ENCODE measurements at places on chromosomes 16 and 17.

GRCh38 chr17:75979705-75980187, 706 bp downstream of the TEN1 start:
- no peak for DNase-seq

DNA sequence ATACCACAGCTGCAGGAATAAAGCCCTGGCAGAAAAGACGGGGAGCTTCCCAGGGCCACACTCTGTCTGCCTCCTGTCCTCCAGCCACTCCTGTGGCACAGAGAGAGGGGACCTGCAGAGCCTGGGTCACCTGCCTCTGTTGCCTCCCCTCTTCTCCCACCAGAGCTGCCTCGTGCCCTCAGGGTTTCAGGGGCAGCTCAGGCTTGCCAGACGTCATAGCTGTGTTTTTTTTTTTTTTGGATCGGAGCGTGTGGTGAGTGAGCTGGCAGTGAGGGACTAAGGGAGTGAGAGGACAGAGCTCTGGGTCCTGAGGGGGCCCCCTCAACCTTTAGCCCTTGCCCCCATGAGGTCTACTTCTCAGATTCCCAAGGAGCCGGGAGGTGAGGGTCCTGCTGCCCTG, 2.1 kb downstream of the PIK3R6 start:
- DNase-seq, result no peak

DNA sequence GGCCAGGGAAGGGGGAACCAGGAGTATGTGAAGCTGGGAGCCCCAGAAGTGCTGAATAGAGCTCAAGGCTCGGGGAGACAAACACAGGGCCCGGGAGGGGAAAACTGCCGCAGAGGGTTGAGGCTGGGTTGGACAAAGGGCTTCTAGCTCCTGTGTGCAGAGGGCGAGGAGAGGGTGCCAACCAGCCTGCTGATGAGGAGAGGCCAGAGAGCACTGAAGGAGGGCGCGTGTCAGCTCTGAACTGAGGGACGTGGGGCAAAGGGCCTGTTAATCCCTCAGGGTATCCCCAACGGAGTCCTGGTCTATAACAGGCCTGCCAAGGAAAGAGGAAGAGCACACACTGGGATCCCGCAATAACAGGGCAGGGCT, 151.3 kb downstream of the C16orf78 start:
- DNase-seq, result no peak

DNA sequence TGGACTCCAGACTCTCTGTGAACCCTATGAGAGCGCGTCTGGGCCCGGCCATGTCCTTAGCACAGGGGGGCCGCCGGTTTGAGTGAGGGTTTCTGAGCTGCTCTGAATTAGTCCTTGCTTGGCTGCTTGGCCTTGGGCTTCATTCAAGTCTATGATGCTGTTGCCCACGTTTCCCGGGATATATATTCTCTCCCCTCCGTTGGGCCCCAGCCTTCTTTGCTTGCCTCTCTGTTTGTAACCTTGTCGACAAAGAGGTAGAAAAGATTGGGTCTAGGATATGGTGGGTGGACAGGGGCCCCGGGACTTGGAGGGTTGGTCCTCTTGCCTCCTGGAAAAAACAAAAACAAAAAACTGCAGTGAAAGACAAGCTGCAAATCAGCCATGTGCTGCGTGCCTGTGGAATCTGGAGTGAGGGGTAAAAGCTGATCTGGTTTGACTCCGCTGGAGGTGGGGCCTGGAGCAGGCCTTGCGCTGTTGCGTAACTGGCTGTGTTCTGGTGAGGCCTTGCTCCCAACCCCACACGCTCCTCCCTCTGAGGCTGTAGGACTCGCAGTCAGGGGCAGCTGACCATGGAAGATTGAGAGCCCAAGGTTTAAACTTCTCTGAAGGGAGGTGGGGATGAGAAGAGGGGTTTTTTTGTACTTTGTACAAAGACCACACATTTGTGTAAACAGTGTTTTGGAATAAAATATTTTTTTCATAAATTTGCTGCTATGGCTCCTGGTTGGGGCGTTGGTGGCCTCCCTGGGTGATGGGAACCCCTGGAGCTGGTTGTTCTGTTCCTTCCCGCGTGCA, 23.1 kb downstream of the STAT5A start:
- no peak for DNase-seq

GRCh38 chr17:47618410-47618809, 31.3 kb upstream of the KPNB1 start:
- no peak for DNase-seq

- DNase-seq, result no peak
Observed at GRCh38 chr16:73354434-73354833, 306.5 kb upstream of the ZFHX3 start.

DNA sequence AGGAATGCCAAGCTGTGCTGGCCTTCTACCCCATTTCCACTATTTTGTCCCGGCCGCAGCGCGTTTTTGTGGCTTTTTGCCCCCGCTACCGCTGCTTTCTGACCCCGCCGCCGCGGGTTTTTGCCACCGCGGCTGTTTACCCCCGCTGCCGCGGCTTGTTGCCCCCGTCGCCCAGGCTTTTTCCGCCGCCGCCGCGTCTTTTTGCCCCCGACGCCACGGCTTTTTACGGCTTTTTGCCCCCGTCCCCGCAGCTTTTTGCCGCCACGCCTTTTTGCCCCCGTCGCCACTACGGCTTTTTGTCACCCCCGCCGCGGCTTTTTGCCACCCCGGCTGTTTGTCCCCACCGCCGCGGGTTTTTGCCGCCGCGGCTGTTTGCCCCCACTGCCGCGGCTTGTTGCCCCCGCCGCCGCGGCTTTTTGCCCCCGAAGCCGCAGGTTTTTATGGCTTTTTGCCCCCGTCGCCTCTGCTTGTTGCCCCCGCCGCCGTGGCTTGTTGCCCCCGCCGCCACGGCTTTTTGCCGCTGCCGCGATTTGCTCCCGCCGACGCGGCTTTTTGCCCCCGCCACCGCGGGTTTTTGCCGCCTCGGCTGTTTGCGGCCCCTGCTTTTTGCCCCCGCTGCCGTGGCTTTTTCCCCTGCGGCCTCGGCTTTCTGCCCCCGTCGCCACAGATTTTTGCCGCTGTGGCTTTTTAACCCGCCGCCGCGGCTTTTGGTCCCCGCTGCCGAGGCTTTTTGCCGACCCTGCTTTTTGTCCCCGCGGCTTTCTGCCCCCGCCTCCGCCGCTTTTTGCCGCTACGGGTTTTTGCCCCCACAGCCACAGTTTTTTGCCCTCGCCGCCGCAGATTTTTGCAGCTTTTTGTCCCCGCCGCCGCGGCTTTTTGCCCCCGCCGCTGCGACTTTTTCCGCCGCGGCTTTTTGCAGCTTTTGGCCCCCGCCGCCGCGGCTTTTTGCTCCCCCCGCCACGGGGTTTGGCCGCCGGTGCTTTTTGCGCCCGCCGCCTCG, 520.4 kb upstream of the WSB1 start:
- DNase-seq, result no peak

- DNase-seq, result no peak
Observed at GRCh38 chr17:61414141-61414935, 14.7 kb downstream of the TBX2 start.

DNA sequence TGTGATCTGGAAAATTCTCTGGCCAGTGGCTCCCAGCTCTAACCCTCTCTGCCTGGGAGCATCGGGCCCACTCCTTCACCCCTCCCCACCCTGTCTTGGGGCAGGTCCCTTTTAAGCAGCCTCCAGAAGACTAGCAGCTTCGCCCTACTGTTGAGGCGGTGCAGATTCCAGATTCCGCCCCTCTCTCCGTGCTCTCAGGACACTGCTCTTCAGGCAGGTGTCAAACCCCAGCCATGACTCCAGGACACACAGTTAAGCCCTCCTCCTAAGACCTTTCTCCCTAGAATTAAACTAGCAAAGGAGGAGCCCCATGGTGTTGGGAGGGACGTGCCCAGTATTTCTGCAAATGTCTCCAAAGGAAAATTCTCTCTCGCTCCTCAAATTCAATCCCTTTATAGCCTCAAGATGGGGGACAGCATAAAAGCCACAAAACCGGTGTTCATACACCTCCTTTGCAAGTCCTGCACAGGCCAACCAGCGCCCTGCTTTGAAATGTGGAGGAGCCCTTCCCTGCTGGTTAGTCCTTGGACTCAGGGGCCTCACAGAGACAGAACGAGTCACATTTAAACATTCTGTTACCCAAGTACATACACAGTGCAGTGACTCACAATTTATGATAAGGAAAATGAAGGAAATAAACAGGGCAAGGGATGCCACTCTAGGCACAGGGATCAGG, 7.2 kb downstream of the LPO start:
- DNase-seq, result no peak

GRCh38 chr17:75639771-75640555, 6.7 kb downstream of the SMIM5 start:
- DNase-seq, result no peak

- DNase-seq, result no peak
Observed at GRCh38 chr16:11165349-11165748, 90.7 kb downstream of the SOCS1 start.

DNA sequence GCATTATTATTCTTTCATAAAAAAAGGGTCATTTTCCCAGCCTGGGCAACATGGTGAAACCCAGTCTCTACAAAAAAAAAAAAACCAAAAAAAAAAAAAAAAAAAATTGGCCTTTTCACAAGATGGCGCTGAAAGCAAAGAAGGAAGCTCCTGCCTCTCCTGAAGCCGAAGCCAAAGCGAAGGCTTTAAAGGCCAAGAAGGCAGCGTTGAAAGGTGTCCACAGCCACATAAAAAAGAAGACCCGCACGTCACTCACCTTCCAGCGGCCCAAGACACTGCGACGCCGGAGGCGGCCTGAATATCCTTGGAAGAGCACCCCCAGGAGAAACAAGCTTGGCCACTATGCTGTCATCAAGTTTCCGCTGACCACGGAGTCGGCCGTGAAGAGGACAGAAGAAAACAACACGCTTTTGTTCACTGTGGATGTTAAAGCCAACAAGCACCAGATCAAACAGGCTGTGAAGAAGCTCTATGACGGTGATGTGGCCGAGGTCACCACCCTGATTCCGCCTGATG, 4.9 kb upstream of the PGAP6 start:
- DNase-seq, result no peak

DNA sequence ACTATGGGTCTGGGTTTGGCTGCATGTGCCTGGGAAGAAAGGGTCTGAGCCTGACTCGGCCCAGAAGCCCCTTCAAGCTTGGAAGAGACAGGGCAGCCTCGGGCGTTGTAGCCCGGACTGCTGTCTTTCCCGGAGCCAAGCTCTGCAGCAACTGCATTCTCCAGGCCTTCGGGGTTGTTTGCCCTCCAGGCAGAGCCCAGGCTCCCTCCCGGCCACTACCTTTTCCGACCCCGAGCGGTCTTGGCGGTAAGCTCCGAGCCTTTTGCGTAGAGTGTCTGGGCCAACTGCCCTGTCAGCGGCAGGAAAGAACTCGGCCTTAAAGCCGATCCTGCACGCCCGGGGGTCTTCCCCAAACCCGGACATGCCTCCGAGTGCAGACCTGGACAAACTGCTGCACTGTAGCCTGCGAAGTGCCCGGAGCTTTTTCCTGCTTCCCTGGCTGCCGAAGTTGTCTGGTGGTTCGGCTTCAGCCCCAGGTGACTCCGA, 1.3 kb downstream of the LHX1 start:
- no peak for DNase-seq

GRCh38 chr17:8080208-8080798, 7.2 kb downstream of the ALOX12B start:
- no peak for DNase-seq

DNA sequence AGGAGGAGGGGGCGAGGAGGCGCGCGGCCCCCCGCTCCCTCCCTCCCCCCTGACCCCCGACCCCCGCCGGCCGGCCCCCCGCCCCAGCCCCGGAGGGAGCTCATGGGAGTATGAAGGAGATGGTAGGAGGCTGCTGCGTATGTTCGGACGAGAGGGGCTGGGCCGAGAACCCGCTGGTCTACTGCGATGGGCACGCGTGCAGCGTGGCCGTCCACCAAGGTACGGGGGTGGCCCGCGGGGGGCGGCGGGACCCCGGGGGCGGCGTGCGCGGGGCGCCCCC, 390 bp downstream of the MLLT6 start:
- DNase-seq, result no peak

GRCh38 chr16:12784076-12784475, 19.6 kb downstream of the CPPED1 start:
- DNase-seq, result no peak

- no peak for DNase-seq
Observed at GRCh38 chr16:74447578-74447977, 26.3 kb upstream of the CLEC18B start.

GRCh38 chr16:86421995-86422394, 88.3 kb upstream of the FOXF1 start:
- DNase-seq, result no peak

DNA sequence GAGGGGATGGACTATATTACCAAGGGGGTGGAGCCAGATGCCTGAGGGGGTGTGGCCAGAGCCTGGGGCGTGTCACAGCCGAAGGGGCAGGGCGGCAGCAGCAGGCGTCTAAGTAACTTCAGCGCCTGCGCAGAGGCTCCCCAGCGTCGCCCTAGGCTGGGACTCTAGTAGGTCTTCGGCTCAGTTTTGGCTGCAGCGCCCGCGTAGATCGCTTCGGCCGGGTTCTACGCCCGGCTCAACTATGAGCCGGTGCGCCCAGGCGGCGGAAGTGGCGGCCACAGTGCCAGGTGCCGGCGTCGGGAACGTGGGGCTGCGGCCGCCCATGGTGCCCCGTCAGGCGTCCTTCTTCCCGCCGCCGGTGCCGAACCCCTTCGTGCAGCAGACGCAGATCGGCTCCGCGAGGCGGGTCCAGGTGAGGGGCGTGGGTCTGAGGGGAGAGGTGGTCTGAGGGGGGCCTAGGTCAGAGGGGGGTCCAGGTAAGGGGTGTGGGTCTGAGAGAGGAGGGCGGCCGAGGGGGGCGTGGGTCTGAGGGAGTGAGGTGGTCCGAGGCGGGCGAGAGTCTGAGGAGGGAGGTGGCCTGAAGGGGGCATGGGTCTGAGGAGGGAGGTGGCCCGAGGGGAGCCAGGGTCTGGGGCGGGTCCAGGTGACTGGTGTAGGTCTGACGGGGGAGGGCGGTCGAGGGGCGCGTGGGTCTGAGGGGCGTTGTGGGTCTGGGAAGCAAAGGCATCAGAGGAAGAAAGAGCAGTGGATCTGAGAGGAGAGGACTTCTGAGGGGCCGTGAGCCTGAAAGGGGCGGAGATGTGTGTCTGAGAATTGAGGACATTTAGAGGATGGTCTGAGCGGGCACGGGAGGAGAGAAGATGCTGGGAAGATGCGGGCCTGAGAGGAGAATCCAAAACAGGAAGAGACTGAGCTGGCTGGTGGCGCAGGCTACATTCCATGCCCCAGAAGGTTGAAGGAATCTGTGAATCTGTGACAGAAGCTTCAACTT, at the start of gene LPCAT2:
Gene LPCAT2, plus strand, starts transcription at position 132 of the 991 bp plus-strand sequence. Its CDS starts 110 bp downstream, at position 242.
- peak; percentile 24 for DNase-seq

GRCh38 chr16:47316442-47317015, 144.3 kb downstream of the ITFG1 start:
- no peak for DNase-seq

GRCh38 chr17:8925808-8926207, 39.7 kb downstream of the PIK3R5 start:
- no peak for DNase-seq

- DNase-seq, result peak; percentile 63
Observed at GRCh38 chr17:39225959-39226683, 376 bp upstream of the STAC2 start.

- DNase-seq, result no peak
Observed at GRCh38 chr17:80781211-80781610, 210.4 kb upstream of the CHMP6 start.

Data from stimulated activated CD8-positive, alpha-beta memory T cell treated with anti-CD3 and anti-CD28 coated beads, Interleukin-4, amount 100 ng/mL, for 24 hours (primary cell).